Activated naive CD4-positive, alpha-beta T cell (primary cell): ENCODE measurements at places on chromosomes 4 and X.

- no peak for DNase-seq
Observed at GRCh38 chr4:108861334-108861733, 98.5 kb upstream of the ETNPPL start.

GRCh38 chr4:183658362-183659028, 490 bp downstream of the RWDD4 start:
- peak; percentile 25 for DNase-seq

GRCh38 chrX:17183566-17183965, 191.4 kb upstream of the NHS start:
- DNase-seq = no peak

DNA sequence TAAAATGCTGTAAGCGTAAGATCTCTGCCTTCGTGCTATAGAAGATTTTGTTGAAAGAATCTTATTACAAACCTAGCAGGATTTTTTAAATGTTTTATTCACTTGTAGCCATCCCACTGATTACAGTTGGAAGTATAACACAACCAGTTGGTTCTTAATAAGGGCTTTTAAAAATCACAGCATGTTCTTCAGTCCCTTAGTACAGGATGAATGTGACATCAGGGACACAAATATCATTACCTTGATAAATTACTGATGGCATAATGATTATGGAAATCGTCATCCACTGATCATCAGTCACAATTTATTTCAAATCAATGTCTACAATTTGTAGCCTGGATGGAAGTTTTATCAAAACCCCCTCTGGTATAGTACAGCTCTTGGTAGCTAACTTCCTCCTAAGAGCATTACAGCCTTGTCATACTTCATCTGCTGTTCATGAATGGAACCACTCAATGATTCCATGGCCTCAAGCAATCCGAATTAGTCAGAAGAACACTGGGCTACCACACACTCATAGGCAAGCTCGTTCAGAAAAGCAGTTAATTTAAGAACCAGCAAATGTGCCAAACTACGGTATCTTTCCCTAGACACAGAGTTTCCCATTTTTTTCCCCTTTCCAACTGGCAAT, 389.2 kb upstream of the TENM3 start:
- no peak for DNase-seq

- DNase-seq = no peak
Observed at GRCh38 chr4:1384675-1385372, 21.4 kb downstream of the NKX1-1 start.

DNA sequence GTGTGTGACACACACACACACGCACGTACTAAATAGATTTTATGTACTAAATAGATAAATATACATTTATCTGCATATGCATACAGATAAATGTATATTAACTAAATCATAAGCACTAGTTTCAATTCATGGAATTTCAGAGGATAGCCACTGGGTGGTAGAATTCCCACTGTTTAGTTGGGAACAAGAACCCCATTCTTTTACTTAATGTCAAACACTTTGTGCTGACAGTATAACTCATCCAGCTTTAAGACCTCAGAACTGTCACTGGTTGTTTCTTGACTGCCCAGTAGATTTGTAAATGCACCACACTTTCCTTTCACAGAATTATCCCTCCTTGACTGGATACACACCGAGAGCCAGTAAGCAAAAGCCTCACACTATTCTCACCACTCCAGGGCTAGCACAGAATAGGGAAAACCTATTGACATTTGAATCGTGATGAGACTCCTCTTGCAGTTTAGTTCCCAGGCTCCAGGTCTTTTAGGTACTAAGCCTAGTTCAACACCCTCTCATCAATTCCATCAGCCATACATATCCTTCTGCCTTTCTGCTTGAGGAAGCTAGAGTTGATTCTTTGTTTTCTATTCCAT, 32.4 kb downstream of the PPARGC1A start:
- no peak for DNase-seq

- no peak for DNase-seq
Observed at GRCh38 chr4:55110131-55110530, 15.3 kb downstream of the KDR start.

GRCh38 chrX:31266203-31267076, 194.6 kb upstream of the FTHL17 start:
- no peak for DNase-seq

GRCh38 chr4:53907772-53908171, 156.6 kb downstream of the CHIC2 start:
- DNase-seq = no peak

- DNase-seq = no peak
Observed at GRCh38 chr4:182289809-182290208, 46.6 kb downstream of the TENM3 start.

GRCh38 chr4:4637710-4638109, 95.9 kb upstream of the STX18 start:
- DNase-seq = no peak

- DNase-seq = no peak
Observed at GRCh38 chr4:184819786-184820185, 6.0 kb downstream of the ACSL1 start.

GRCh38 chrX:24341795-24342194, 18.6 kb upstream of the SUPT20HL1 start:
- DNase-seq = no peak

- DNase-seq = no peak
Observed at GRCh38 chrX:143437439-143437838, 79.8 kb downstream of the SPANXN3 start.

DNA sequence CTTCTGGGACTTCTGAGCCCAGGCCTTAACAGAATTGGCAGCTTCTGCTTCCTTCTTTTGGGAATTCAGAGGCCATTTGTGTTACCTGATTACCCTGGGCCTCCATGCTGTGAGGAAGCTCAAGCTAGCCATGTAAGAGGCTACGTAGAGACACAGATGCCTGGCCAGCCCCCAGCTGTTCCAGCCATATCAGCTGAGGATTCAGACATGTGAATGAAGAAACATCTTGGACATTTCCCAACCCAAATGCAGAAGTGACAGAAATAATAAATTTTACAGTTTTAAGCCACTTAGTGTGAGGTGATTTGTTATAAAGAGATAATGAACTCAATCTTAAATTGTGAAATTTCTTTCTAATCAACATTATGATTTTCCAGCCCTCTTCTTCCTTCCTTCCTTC, 18.7 kb upstream of the ZNF827 start:
- no peak for DNase-seq

- no peak for DNase-seq
Observed at GRCh38 chrX:54248309-54248708, 65.3 kb upstream of the FAM120C start.

GRCh38 chr4:40140196-40140595, 56.6 kb upstream of the RHOH start:
- DNase-seq = no peak

DNA sequence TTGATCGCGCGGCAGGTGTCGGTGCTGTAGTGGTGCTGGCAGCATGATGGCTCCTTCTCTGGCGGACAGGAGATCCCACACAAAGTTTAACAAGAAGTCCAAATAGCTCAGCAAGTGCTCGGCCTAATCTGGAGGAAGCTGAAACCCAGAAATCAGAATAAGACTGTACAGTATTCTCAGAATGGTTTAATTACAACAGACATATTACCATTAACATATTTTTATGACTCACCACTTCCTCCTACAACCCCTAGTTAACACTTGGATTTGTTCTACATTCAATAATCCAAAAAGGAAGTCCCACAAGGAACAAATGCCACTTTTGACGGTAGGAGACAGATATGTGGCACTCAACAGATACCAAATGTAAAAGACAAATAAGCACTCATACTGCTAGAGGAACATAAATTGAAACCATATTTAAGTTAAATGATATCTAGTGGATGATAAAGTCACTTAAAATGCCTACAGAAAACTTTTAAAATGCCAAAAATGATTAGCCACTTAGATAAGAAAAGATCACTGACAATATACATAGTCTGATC, 91.2 kb downstream of the HUWE1 start:
- no peak for DNase-seq

DNA sequence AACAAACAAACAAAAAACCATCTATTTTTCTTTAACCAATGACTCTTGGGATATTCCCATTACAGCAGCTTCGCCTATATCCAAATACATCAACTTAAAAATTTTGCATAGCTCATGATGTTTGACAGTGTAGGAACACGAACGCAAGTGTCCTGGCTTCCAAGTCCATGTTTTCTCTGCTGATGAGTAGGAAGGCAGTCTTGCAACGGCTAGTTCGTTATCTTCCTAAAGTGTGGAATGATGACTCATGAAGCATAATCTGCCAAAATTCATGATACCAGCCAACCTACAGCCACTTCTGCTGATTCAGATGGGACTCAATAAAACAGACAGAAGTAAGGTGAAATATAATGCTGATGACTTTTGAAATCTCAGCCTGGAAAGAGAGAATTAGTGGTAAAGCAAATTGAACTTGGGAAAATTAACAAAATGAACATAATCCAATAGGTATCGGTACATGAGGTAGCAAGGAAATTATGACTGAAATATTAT, 6.4 kb upstream of the SEPTIN11 start:
- DNase-seq = no peak

GRCh38 chr4:162392946-162393345, 229.1 kb upstream of the FSTL5 start:
- DNase-seq = no peak

DNA sequence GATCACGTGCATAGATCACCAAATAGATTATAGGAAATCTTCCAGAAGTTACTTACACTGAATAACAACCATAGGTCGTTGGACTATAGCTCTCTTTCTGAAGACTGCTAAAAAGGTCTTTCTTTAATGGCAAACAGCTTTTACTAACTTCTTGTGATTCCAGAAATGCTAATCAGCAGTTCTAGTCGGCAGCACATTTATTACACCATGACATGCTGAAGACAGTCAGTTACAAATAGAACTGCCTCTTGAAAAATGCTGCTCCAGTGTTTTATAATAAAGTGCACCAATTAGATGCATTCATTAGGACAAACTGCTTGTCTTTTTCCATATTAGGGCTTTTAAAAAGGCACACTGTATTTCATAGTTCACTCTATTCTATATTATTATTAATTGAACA, 488.2 kb downstream of the PABPC4L start:
- no peak for DNase-seq

GRCh38 chr4:94576210-94576609, 124.5 kb downstream of the PDLIM5 start:
- no peak for DNase-seq

DNA sequence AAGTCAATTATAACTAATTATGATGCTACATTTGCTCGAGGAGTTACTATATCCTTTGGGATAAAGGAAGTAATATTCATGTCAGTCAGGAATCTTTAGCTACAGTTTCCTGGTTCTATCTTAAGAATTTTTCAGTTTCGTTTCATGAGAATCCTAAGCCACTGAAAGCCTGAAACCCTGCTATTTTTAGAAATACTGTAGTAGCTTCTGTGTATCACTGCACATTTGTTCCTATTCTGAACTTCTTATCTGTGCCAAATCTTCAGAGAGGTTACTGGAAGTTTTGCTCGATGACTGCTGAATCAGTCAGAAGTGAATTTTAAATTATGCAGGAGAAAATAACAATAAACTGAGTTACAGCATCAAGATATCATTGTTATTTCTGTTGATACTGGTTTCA, 249.2 kb downstream of the TENM3 start:
- DNase-seq = no peak

GRCh38 chr4:3871181-3871852, 105.1 kb downstream of the ADRA2C start:
- DNase-seq = no peak

GRCh38 chr4:118281611-118282442, 71.0 kb downstream of the PRSS12 start:
- no peak for DNase-seq

DNA sequence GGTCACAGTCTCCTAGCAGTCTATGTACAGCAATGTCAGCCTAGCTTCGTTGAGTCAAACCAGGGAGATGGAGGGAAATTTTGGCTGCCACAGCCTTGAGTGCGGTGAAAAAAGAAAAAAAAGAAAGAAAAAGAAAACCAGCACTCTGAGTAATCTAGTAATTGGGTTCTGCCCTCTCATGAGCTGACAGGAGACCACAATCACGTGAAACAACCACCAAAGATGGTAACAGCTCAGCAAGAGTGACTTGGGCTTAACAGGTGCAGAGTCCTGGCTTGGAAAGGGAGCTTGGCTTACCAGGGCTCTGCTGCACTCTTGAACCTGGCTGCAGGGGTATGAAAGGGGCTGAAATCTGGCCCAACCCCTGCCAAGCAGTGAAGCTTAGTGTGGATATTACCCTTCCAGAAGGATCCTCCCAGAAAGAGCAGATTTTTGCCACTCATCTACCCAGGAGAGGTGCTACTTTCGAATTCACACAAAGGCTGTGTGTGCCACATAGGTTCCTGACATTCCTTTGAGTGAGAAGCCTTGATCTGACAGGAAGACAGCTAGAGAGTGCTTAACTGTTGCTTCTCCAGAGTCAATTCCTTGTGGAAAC, 350.3 kb downstream of the PTTG2 start:
- DNase-seq = no peak

DNA sequence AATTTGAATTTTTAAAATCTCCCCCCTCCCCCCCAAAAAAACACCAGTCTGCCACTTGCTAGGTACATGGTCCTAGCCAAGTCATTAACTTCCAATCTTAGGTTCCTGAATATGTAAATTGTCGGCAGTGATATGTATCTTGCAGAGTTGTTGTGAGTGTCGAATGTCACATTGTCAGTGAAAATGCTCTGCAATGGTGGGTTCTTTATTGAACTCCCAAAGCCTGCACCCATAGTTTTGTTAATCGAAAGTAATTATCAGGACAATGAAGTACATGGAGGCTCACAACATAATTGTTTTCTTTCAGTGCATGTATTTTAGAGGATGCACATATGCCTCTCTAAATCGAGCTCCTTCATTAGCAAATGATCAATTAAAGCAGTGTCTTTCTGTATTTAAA, 185.6 kb upstream of the S100G start:
- no peak for DNase-seq
